AG04450 (cell line): ENCODE measurements at places on chromosomes 16 and 17.

- DNase-seq, result peak; percentile 77
Measured at GRCh38 chr17:7573324-7574080, 5.9 kb upstream of the CD68 start.

DNA sequence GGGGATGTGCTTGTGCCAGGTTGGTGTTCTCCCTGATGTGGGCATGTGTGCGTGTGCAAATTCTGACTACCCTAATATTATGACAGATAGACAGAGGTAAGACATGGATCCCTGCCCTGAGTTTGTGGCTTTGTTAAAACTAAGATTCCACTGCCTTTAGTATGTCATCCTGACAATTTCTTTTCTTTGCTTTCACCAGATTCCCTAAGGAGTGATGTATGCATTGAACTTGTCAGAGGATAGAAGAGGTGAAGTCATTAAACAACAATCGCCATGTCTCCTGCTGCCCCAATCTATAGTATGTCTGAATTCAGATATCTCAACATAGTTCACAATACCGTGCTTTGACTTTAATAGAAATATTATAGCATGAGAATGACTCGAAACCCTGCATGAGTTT lies 137.1 kb upstream of the ELAC2 start:
- DNase-seq, result no peak

GRCh38 chr16:86142801-86143236 lies 243.9 kb downstream of the IRF8 start:
- no peak for DNase-seq

- DNase-seq, result no peak
Measured at GRCh38 chr16:24348545-24349290, 92.6 kb downstream of the CACNG3 start.

DNA sequence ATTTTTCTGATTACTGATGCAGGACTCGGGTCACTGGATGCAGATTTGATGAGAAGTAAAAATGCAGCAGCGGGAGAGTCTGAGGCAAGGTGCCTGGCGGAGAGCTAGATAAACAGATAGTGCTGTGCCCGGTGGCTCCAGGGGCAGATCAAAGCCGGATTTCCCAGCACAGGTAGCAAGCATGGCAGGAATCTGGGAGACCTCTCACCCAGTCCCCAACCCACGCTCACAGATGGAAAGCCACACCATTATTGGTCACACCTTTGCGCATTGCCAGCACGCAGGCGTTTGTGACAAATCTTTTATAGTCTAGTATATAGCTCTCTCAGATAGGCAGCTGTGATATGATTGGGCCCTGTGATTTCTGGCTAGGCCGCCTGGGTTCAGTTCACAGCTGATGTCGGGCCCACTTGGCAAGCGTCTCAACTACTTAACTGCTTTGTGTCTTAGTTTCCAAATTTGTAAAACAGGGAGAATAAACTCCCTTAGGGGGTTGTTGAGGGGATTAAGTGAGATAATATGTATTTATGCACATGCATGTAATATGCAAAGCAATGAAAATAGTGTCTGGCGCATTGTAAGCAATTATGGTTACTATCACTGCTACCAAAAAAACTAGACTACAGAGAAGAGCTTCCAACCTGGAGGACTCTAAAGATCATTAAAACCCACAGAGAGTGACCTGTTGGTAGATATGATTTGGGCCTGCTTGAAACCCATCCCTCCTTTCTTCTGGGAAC lies 42.0 kb upstream of the NFAT5 start:
- no peak for DNase-seq

DNA sequence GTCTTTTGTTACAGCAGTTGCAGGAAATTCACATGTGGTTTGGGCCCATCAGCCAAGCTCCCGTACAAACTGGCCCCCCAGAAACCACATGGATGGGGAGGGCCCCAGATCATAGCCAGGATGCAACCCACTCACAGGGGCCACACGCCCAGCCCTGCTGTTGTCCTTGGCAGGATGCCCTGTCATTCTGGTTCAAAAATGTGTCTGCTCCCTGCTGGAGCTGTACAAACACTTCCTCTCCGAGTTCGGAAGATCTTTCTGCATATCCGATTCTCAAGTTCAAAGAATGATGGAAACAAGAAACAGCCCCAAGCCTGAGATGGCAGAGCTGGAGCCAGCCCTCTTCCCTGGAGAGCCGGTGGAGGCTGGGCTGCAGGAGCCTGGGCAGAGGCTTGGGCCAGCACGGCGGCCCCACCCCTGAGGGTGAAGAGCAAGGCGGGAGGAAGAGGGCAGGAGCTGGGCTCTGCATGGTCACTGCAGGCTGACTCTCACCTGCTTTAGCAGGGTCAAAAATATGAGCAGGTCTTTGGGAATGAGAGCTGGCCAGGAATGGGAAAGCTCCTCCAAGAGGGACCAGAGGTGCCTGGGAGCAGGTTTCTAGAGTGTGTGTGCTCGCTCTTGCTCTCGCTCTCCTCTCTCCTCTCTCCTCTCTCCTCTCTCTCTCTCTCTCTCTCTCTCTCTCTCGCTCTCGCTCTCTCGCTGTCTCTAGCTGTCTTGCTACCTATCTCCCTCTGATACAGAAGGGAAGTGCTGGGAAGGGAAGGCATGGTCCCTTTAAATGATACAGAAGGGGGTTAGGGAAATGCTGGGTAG lies 34.7 kb upstream of the ENPP7 start:
- DNase-seq, result no peak

- peak; percentile 95 for DNase-seq
Measured at GRCh38 chr16:89395150-89396142, 94.9 kb downstream of the ANKRD11 start.

GRCh38 chr16:75202069-75202590 lies 4.8 kb downstream of the CTRB2 start:
- DNase-seq, result no peak

DNA sequence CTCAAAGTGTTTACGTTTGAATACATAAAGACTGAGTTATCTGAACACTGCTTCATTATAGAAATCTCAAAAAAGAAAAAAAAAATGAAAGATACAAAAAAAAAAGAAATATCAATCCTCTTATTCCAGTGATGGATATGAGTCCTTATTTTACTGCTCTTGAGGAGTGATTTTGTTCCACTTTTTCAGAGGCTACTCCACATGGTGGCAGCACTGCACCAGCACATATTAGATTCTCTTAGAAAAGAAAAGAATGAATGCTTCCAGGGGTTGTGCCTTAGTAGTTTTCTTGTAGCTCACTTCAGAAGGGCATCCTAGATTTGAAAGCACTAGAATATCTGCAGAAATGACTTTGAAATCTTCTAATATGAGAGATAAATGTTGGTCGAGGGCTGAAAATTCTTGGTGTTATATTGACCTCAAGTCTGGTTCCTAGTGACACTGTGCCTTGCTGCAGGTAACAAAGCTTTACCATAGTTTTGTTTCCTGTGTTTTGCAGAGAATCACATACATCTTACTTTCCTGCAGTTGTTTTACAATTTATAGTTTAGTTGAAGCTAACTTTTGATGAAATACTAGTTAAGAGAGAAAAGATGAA lies 25.9 kb downstream of the AP2B1 start:
- no peak for DNase-seq

DNA sequence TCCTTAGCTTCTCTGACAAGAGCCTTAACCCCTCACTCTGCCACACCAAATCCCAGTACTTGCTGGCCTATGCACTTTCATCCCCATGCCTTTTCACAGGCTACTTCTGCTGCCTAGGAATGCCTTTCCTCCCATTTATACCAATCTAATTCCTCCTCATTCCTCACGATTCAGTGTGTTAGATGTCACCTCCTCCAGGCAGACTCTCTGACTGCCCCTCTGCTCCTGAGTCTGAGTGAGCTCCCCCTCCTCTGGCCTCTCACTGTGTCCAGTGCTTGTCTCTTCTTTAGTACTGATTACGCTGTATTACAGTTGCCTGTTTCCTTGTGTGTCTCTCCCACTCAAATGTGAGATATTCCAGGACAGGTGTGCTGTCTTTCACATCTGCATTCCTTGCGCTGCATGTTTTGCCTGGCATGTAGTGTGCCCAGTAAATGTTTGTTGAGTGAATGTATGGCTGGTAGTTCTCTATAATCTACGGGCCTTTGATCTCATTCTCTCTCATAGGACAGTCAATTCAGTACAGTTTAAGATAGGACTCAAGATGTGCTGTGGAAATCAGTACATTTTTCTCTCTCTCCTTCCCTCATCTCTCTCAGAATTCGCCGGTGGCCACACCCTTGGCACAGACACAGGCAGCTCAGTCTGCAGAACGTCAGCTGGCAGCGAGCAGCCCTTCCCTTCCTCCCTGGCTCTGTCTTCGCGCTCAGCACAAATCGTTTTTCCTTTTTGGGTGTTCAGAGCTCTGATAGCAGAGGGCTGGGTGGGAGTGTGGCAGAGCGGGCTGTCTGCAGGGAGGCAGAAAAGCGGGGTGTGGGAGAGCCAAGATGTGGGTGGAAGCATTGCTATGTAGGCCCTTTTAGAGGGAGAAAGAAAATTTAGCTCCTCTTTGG lies 18.5 kb downstream of the ARL4D start:
- DNase-seq, result no peak

- DNase-seq, result no peak
Measured at GRCh38 chr17:42804918-42805367, 6.3 kb downstream of the CNTD1 start.

DNA sequence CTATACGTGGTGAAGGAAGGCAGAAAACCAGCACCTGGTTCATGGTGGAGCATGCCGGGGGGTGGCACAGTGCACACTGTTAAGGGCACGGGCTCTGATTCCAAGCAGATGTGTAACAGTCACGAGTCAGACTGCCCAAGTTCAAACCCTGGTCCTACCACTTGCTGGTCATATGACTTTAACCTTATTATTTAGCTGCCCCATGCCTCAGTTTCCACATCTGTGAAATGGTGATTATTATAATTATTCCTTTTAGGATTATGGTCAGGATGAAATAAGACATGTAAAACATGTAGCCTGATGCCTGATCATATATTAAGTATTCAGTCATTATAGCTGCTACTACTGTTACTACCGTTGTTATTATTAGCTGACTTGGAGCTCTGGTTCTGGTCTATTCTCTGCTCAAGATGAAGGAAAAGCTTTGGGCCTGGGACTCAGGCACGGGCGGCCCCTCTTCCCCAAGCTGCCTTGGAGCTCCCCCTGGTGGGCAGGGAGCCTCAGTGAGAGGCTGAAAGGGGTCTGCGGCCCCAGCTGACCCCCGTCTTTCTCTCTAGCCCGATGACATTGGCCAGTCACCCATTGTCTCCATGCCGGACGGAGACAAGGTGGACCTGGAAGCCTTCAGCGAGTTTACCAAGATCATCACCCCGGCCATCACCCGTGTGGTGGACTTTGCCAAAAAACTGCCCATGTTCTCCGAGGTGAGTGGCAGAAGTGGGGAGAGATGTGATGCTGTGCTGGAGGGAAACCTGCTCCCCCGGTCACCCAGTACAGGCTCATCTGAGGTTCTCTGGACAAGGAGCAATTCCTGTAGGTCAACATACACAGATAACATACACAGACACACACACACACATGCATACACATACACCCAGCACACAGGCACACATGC lies 14.0 kb downstream of the NR1D1 start:
- no peak for DNase-seq

DNA sequence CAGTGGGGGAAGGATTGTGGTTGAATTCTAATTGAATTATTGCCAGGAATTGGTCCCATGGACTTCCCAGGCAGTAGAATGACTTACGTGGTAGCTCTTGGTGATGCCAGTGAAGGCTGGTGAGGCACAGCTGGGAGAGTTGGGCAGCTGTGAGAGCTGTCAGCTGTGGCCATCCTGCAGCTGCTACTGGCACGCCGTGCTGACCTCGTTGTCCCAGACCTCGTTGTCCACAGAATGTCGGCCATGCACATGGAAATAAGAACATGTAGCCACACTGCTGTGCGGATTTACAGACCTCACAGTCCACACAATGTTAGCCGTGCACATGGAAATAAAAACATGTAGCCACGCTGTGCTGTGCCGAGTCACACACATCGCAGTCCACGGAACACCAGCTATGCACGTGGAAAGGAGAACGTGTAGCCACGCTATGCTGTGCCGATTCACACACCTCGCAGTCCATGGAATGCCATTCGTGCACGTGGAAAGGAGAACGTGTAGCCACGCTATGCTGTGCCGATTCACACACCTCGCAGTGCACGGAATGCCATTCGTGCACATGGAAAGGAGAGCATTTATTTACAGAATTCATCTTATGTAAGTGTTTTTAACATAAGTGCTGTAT lies 59.2 kb downstream of the BANP start:
- DNase-seq, result no peak
